Retina (tissue), 1 donor: ENCODE measurements at places on chromosomes 7 and 10.

GRCh38 chr10:43888586-43888985, 239.9 kb upstream of the ZNF32 start:
- no peak for DNase-seq

DNA sequence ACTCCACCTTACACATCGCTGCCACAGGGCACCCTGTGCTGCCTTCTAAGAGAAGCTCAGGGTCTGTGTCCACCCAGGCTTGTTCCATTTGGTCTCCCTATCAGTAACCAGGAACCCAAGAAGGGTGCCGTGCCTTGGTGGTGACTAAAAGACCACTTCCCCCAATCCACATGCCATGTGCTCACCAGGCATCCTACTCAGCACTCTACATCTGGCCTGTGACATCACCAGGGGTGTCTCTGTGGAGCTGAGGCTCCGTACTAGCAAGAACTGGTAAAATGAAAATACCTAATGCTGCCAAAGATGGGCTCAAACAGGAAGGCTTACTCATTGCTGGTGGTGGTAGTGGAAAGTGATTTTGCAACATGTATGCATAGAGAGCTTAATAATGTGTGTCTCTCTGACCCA, 19.0 kb upstream of the C10orf71 start:
- no peak for DNase-seq

DNA sequence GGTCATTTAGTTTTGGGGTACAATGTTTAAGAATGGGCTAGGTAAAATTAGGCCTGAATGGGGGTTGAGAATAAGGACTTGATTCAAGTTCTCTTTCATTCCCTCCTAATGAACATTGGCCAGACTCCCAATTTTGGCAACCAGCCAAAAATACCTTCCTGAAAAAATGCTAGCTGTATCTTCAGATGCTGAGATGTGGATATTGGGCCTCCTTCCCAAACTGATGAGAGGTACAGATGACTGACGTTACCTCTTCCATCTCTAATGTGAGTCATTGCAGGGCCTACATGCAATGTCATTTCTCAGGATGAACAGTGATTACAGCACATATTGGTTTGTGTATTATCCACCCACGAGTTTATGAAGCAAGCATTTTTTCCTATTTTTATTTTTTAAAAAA, 151.6 kb downstream of the SND1 start:
- no peak for DNase-seq

DNA sequence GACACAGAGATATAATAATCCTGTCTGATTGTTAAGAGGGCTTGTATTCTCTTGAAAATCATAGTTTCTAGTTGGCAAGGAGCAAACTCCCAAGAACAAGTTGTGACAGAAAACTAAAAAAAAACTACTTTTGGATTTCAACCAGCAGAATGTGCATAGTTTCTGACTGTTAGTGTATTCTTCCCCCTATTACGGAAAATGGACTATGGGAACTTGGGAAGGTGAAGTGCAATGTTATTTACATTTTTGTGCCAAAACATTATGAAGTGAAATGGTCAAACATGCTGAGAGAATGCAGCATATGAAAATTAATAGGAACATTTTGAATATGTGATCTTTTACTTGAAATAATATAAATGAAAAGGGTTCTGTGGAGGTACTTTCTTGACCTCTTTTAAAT, 660.8 kb downstream of the SUGCT start:
- no peak for DNase-seq

DNA sequence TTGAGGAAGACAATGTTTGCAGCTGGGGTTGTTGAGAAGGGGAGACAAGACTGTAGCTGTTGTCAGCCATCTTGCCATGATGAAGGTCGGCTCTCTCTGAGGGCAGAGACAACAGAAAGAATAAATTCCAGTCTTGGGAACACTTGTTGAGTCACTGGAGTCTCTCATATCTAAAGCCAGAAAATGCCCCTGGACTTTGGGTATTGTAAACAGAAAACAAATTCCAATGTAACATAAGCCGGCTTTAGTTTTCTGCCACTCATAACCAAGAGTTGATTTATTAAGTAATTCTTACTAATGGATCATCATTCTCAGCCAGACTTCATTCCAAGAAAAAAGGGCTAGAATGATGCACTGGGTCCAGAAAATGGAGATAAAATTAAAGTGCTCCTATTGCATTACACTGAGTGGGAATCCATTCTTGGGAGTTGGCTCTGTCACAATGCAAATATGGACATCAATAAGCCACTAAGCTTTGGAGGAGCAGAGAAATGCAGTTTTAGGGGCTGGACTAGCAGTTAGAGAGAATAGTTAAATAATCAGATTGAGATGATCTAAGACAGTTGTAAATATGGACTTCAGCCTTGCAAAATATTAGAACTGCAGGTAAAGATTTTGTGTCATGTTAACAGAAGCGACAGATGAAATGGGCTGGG, 78.9 kb downstream of the ADAM12 start:
- DNase-seq, result no peak

DNA sequence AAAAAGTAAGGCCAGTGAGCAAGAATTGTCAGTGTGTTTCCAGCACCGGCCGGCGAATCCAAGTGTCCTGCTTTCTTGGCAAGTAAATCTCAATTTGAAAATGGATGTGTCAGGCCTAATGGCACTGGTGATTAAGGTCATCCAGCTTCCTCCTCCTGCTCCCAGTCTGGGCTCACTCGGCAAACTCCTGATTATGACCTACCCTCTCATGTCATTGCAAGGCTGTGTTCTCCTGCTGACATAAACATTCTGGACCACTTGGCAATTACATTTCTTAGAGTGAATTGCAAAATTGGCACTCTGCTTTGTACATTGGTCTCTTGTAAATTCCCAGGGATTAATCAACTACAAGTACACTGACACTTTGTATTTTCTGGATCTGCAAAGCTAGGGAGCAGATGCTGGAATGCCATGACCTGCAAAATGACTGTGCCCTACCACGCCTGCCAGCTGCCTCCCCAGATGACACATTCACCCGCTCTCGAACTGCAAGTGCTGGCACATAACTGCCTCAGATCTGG, 473.8 kb downstream of the KIF20B start:
- DNase-seq, result peak; percentile 45
